Adipocyte (in vitro differentiated cells): ENCODE measurements at places on chromosomes 1 and 21.

DNA sequence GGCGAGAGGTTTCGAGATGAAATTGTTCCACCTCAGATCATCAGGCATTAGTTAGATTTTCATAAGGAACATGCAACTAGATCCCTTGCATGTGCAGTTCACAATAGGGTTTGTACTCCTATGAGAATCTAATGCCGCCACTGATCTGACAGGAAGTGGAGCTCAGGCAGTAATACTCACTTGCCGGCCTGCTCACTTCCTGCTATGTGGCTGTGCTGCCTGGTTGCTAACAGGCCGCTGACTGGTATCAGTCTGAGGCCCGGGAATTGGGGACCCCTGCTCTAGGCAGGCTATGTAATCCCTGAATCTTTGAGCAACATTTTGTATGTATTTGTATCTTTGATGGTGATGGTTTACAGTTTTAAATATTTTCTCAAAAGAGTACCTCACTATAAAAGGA lies 32.5 kb downstream of the XKR8 start:
- DNase-seq, result no peak

GRCh38 chr1:44032170-44032790 lies 1.0 kb upstream of the SLC6A9 start:
- DNase-seq, result no peak

DNA sequence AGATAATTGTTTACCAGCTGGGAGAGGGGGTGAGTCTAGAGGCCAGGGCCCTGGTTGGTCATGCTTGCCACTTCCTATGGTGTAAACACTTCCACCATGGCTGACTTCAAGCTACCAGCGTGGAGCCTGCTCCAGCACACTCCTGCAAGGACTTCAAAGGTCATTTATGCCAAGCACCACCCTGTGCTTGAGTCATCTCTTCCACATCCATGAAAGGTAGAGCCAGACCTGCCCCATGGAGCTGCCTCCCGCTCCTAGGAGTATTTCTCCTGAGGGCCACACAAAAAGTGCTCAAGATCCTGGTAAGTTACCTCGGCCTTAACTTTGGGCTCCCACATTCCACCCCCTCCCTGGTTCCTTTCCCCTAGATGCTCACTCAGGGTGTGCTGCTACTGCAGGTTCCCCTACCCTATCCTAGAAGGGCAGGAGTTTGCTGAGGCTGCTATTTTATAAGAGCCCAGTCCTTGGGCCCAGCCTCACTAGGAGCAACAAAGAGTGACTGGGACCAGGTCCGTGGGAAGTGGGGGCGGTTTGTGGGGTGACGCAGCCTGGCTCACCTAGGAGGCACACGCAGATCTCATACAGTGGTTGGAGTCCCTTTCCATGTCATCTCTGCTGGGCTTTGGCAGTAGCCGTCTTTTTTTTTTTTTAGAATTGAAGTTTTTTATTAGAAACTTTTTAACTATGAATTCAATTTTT lies 2.4 kb downstream of the RAB7B start:
- peak; percentile 33 for DNase-seq

DNA sequence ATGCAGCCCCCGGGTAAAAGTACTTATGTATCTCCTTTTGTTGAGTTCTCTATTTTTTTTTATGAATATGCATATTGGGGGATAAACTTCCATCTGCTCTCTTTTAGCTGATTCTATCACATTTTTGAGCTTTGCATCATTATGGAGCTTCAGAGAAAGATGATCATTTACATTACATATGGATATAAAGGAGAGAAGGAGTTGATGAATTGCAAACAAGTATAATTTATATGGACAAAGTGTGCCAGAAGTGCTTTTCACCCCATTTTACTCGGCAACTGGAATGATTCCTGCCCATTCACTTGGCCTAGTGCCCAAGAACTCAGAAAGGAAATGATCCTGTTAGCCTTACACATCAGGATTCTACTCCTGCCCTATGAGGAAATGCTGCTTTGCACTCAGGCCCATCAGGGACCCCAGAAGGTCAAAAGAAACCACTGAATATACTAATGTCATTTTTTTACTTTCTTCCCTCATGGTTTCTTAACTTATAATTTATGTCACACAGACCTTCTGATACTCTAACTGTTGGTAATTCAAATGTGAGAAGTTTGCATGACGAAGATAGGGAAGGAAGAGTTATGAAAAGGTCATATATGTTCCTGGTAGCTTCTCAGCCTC lies 65.6 kb downstream of the SAMSN1 start:
- DNase-seq, result no peak

- no peak for DNase-seq
These were observed 154.0 kb downstream of the RHOU start for GRCh38 chr1:228889289-228889688.

GRCh38 chr1:202230061-202230938 lies 36.7 kb downstream of the LGR6 start:
- no peak for DNase-seq

DNA sequence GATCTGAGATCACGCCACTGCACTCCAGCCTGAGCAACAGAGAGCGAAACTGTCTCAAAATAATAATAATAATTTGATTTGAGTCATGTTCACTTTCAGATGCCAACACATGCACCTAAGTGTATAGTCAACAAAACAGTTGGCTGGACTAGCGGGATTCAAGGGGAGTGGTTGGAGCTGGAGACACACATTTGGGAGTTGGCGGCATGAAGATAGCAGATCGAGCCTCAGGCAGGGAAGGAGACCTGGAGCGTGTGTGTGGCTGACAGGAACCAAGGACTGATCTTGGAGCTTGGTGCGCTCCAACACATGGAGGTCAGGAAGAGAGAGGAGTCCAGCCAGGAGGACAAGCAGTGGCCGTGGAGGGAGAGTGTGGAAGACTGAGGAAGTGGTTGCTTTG lies 14.6 kb upstream of the PGD start:
- no peak for DNase-seq

- DNase-seq, result peak; percentile 1
These were observed 500.8 kb upstream of the PBX1 start for GRCh38 chr1:164058198-164058597.

DNA sequence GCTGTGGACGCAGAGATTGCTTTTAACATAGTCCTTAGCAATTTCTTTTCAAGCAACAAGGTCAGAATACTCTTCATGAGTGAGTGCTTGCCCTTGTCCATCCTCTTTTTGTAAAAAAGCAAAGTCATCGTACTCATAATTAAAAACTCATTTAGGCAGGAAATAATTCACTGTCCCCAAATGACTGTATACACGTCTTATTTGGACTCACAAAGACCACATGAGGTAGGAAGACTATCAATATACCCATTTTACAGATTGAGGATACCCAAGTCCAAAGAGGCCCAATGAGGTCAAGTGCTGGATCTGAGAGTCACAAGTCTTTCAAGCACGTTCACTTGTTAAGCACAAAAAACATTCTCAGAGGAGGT lies 13.2 kb downstream of the ITPKB start:
- DNase-seq, result no peak

DNA sequence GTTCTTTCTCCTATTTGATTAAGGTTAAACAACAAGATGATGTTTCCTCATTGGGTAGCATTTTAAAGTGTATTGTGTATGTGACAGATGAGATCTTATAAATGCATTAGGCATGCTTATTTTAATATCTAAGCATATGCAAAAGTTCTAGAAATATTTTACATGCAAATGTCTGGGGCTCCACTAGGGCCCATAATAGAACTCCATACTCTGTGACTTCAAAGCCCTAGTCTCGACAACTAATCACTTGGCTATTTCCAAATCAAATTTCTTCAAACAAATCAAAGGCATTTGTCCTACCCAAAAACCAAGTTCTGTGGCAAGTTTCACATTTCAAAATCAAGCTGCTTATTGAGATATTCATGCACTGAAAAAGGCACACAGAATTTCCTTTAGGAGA lies 385.6 kb upstream of the ST6GALNAC5 start:
- DNase-seq, result peak; percentile 25

DNA sequence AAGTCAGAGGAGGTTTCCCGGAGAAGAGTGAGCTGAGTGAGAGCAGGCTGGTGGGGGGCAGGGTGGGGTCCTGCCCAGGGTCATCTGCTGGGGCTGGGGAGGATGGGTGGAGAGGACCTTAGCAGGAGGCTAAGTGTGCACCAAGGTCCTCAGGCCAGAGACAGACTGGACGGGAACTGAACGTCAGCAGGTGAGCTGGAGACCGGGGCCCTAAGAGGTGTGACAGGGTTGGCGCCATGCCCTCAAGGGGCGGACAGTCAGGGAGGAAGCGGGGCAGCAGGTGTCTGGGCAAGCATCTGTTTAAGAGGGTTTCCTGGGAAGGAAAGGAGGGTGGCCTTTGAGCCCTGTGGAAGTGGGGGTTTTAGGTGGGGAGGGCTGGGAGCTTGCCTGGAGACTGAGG lies 13.6 kb upstream of the PTPN7 start:
- DNase-seq, result no peak

- DNase-seq, result no peak
These were observed 14.6 kb upstream of the TRNAU1AP start for GRCh38 chr1:28538286-28538685.

- DNase-seq, result no peak
These were observed 22.6 kb upstream of the PDC start for GRCh38 chr1:186483561-186483960.

- no peak for DNase-seq
These were observed 3.9 kb downstream of the POFUT2 start for GRCh38 chr21:45283611-45284455.

DNA sequence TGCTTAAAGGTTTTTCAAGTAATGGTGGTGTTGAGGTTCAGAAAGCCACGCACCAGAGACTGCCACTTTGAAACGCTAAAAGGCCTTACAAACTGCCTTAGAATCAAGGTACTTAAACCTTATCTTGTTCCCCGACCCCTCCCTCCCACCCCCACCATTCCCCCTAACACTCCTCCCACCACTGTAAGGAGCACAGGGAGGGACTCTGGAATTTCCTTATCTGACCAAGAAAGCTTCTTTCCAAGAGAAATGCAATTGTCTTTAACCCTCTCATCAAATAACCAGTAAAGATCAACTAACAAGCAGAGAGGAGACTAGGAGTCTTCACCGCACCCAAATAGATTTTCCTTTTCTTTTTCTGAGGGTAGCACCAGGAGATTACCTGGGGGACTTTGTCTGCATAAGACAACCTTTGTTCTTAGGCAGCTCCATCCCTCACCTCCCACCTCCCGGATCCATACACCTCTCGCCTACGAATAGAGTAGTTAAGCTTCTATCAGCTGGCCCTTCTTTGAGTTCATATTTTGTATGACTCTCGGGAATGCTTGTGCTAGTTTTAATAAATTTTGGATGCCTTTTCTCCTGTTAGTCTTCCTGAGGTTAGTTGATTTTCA lies 137.7 kb upstream of the ADGRL2 start:
- no peak for DNase-seq

DNA sequence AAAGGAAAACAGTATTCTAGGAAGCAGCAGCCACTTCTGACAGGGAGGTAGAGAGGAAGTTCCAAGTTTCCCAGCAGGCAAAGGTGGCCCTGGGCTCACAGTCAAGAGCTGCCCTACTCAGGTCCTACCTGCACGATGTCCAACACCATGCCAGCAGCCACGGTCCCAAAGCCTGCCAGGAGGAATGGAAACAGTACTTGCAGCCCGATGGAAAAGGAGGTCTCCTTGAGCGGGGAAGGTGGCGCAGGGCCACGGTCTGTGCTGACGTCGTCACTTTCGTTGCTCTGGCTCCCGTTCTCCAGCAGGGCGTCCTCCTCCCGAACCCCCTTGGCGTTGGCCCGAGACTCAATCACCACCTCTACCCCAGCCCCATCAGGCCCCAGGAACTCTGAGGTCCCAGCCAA lies 3.1 kb downstream of the SLC41A1 start:
- no peak for DNase-seq
